Stimulated activated CD8-positive, alpha-beta memory T cell treated with anti-CD3 and anti-CD28 coated beads, Interleukin-7, amount 100 ng/mL, for 1 hour (primary cell): ENCODE measurements at places on chromosomes 2 and 18.

DNA sequence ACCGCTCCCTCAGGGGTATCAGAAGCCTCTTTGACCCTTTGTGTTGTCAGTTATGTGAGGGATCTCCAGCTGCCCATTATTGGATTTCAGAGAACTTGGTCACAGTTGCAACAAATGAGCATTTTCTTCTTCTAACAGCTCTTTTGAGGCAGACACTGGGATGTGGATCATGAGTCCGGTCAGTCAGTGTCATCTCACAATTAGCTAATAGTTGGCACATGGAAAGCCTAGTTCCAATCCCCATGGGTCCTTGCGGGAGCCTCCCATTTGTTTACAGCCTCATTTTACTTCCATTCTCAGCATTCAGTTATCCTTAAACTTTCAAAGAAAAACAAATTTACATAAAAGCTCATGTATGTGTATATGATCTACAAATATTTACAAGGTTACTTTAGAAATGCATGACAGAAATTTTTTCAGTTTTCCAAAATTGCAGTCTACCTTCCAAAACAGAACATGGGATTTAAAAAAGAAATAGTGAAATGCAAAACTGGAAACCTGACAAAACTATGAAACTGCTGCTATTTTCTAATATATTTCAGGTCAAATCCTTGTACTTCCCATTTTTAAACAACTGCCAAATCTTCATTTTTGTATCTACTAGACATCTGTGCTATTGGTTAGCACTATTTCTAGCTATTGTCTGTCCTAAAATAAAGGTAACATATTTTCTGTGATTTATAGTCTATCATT lies 547.1 kb upstream of the ZEB2 start:
- no peak for DNase-seq

GRCh38 chr2:175180701-175181103 lies 808 bp downstream of the ATP5MC3 start:
- DNase-seq: no peak

- DNase-seq: no peak
These were observed 10.8 kb upstream of the ALPP start for GRCh38 chr2:232367591-232368233.

DNA sequence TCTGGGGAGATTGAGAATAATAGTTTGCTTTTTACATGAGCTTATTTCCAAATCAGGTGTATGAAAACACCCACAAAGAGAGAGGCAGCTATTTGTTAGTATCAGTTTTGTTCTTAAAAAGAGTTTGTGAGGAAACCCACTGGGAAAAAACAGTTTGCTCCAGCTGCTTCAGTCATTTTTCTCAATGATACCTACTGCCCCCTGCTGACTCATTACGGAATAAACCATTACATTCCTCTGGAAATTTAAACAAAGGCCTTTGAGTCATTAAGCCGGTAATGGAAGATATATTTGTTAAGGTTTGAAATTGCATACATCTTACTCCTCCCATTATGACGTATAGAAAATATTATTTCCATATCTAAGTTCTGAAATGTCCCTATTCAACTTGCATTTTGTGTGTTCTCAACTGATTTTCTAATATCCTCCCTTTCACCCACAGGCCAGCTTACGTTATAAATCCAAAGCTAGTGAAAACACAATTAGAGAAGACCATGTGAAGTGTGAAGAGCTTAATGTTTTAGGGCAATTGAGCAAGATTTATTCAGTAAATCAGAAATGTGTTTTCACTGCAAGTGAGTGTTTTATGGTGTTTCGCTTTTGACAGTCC lies 761.6 kb downstream of the DSC3 start:
- no peak for DNase-seq

DNA sequence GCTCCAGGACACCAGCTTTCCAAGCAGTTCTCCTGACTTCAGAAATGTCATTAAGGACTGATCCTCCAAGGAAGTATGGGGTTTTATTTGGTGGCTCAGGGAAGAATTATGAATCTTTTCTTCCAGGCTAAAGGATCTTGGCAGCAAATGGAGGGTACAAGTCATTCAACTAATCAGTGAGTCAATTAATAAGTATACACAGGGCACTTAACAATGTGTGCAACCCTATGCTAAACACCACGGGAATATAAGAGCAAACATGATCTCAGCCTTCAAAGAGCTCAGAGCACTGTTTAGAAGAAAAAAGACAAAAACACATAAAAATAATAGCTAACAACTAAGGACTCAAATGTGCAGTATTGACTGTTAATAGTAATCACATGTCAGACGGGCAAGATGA lies 234.5 kb downstream of the SETBP1 start:
- DNase-seq: no peak

DNA sequence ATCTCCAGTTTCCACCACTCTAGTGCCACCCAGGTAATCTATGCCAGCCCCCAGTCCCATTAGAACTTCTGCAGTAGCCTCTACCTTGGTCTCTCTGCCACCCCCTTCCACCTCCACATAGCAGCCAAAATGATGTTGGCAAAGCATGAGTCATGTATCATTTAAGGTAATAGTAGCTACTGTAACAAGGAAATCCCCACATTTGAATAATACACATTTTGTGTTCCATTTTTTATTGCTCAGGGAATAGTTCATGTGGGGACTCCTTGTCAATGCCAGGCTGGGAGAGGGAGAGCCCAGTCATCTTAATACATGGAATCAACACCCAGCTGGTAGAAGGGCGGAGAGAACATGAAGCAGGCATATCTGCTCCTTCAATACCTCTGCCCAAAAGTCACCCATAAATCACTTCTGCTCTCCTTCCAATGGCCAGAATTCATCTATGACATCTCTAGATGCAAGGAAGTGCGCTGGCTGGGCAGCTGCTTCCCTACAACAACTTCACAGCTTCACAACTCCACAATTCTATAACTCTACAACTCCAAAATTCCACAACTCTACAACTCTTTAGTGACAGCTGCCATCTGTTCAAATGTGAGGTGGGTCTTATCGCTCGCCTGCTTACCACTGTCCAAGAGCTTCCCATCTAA lies 70.6 kb upstream of the GLS start:
- DNase-seq: no peak

- DNase-seq: peak; percentile 22
These were observed 70.4 kb downstream of the ARHGEF33 start for GRCh38 chr2:38959938-38960608.
